ENCODE measurements at places on chromosomes 3 and 15.

DNA sequence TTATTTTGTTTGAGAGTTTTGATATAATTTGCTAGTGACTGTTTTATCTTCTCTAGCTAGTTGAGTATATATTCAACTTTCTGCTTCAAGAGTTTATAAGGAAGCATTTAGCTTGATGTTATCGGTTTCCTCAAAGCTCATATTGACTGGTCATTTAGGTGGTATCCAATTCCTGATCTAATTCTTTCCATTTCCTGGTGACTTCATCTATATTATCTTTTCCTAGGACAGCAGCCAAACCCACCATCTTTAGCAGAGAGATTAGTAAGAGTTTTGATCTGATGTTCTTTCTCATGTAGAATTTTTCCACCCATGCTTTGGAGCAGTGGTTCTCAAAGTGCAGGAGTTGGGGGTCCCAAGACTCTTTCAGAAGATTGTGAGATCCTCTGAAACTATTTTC lies 148.6 kb upstream of the STT3B start:
- no peak for DNase-seq

DNA sequence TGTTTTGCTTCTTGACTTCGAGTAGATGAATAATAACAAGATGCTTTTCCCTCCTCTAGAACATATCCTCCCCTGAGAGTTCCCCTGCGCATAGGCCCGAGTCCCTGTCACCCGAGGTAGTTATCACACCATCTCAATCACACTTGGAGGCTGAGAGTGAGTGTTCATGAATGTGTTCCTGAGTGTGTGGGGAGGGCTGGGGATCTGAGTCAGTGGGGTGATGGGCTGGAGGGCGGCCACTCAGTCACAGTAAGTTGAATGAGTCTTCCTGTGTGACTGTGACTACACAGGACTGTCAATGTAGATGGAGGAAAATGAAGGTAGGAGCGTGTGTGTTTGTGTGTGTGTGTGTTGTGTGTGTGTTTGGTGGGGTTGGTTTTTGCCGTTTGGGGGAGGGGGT lies 71.0 kb downstream of the SETD5 start:
- DNase-seq, result no peak

- no peak for DNase-seq
Observed at GRCh38 chr15:62391641-62392262, 226.7 kb upstream of the C2CD4B start.

DNA sequence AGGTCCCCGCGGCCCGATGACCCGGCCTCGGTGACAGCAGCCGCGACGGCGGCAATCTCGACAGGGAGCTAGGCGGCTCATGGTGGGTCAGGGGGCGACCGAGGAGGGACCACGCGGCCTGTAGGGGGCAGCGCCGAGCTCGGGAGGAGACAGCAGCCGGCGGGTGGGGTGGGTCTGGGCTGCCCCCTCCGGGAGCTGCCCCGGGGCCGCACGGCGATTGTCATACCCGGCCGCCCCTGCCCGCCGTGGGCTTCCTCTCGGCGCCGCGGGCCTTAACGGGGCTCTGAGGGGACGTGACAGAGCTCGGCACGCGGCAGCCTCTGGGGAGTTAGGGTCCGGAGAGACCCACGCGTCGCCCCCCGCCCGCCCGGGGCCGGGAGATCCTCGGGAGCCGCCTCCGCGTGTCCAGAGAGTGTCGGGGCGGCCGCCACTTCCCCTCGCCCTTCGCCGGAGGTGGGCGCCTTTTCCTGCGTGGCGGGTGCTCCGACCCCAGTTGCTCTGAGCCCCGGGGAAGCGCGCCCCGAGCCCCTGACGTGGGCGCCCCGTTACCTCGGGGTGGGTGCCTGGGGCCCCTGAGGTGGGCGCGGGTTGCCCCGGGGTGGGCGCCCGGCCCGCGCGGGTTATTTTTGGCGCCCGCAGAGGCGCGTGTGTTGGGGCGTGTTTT lies 539 bp upstream of the PLCL2 start:
- DNase-seq, result peak; percentile 61

GRCh38 chr3:141328286-141329166 lies 39.8 kb upstream of the ZBTB38 start:
- no peak for DNase-seq

GRCh38 chr15:78415284-78415683 lies 22.7 kb upstream of the IREB2 start:
- DNase-seq, result no peak

DNA sequence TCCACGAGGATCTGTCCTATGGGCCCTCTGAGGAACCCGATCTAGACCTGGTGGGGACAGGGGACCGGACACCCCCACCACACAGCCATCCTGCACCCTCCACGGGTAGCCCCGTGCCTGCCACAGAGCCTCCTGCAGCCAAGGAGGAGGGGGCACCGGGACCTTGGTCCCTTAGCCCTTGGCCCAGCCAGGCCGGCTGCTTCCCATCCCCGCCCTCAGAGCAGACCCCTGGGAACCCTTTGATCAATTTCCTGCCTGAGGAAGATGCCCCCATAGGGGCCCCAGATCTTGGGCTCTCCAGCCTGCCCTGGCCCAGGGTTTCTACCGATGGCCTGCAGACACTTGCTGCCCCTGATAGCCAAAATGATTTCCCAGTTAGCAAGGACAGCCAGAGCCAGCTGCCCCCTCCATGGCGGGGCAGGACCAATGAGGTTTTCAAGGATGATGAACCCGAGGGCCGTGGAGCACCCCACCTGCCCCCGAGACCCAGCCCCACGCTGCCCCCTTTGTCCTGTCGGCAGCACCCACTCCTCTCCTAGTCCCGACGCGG lies 91.5 kb downstream of the TBC1D2B start:
- no peak for DNase-seq

DNA sequence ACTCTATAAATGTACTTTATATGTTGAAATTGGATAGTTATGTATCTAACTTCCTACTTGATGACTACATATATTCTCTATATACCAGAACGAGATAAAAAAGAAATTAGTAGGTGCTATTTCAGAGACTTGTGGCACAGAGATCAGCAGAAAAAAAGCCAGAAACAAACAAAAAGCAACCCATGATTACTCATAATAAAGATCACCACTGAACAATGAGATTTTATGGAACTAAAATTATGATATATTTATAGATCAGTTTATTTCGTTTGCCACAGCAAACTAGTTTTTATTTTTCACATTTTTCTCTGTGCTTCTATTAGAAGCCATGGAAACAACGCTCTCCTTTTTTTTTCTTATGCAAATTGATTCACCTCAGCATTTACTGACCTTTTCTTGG lies 15.1 kb upstream of the PROK2 start:
- no peak for DNase-seq

DNA sequence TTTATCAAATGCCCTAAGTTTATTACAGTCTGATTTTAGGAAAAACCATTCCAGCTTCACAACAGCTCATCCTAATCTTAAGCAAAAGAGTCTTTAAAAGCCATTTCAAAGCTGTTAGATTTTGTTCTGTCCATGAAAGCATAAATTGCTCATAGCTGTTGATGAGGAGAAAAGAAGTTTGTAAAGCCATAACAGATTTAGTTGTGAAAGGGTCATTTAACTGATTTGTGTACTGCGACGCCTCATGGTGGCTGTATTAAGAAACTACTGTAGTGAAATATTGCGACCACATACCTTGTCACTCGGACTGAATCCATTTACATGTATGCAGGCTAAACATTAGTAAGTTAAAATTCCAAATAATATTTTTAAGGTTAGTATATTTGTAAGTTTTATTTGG lies 20.9 kb downstream of the BBX start:
- DNase-seq, result no peak

GRCh38 chr3:102078401-102078800 lies 229.1 kb downstream of the NFKBIZ start:
- DNase-seq, result no peak

DNA sequence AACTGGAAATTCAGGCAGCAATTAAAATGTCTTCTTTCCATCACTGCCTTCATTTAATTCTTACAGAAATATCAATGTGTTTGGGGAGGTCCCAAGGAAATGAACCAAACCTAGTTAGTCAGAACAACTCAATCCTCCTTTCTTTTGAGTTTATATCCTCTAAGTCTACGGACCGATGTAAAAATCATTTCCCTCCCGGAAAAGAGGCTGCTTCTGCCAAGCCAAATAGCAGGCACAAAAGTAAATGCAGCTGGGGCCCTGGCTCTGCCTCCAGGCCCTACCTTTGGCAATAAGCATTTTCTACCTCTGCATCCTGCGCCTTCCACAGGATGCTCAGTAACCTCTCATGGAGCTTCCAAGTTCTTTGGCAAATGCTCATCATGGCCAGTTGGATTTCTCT lies 122.5 kb upstream of the COL8A1 start:
- DNase-seq, result no peak

GRCh38 chr15:59237924-59238331 lies 31.3 kb downstream of the LDHAL6B start:
- no peak for DNase-seq

- DNase-seq, result no peak
Observed at GRCh38 chr3:169923189-169923588, 11.8 kb downstream of the SAMD7 start.

DNA sequence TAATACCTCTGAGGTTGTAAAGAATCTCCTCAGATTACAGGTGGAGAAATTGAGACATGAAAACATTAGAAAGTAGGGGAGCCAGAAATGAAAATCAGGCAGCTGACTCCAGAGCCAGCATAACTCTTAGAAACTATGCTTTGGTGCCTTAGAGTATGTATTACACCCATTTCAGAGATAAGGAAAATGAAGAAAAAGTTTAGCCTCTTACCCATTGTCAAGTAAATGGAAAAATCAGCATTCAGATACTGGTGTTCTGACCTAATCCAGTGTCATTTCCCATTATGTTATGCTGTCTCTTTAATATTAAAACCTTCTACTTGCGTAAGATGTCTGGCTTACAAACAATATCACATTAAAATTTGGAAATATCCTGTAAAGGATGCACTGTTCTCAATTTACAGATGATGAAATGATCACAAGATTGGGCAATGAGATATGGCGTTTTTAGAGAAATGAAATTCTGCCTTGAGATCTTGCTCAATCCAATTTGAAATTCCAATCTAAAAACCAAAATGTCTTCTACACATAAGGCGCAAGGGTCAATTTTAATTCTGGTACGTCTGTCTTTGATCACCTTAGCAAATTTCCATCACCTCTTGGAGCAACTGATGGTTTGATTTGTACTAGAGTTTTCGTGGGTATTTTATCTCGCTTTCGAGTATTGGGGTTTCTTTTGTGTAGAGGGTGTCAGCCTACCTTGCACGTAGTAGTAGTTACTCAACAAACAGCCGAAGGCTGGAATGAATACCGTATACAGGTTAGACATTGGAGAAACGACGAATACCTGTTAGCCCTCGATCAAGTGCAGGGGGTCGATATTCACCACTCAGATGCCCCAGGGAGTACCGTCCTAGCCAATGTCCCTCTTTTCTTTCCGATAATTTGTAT lies 902 bp upstream of the ZCWPW2 start:
- no peak for DNase-seq

DNA sequence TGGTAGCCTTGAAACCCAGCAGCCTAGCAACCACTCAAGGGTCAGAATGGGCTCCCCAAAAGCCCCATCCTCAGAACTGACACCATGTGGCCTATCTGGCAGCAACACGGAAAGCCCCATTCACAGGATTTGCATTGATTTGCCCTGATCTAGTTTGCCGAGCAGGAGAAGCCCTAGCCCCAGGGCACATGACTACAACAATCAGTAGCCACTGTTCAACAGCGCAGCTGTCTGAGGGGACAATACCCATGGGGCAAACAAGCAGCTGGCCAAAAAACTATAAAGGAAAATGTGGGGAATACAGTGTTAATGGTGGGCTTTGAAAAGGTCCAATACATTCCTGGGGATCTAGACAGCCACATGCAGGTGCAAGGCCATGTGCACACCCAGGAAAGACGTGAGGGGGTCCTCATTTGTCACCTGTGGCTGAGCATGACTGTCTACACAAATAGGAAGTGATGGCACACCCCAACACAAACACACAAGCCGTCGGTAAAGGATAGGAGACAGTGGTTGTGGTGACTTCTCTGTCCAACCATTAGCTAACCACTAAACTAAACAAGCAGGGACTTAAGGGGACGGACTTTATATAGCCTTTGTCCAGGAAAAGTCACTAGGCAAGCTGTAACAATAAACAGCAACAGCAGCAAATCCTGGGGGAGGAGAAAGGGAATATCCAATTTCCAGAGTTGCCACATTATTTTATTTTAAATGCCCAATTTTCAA lies 113.7 kb downstream of the LRIG1 start:
- no peak for DNase-seq

DNA sequence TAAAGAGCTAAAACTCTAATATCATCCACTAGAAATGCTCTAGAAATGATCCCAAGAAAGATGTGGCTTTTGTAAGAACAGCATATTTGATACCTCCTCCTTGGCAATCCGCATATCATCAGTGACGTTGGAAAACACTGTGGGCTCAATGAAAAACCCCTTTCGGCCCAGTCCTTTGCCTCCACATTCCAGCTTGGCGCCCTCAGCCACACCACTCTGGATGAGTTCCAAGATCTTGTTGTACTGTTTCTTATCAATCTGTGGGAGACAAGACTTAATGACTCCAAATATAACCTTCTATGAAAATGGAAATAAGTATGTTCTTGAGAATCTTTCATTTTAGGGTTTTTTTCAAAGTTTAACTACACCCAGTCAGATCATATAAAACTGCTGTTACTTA lies 103.6 kb downstream of the ALDH1A2 start:
- DNase-seq, result no peak

- DNase-seq, result no peak
Observed at GRCh38 chr15:83065431-83065830, 1.6 kb downstream of the BTBD1 start.

- no peak for DNase-seq
Observed at GRCh38 chr3:27392950-27393679, 23.9 kb upstream of the NEK10 start.

- no peak for DNase-seq
Observed at GRCh38 chr15:31934821-31935220, 95.5 kb upstream of the CHRNA7 start.

DNA sequence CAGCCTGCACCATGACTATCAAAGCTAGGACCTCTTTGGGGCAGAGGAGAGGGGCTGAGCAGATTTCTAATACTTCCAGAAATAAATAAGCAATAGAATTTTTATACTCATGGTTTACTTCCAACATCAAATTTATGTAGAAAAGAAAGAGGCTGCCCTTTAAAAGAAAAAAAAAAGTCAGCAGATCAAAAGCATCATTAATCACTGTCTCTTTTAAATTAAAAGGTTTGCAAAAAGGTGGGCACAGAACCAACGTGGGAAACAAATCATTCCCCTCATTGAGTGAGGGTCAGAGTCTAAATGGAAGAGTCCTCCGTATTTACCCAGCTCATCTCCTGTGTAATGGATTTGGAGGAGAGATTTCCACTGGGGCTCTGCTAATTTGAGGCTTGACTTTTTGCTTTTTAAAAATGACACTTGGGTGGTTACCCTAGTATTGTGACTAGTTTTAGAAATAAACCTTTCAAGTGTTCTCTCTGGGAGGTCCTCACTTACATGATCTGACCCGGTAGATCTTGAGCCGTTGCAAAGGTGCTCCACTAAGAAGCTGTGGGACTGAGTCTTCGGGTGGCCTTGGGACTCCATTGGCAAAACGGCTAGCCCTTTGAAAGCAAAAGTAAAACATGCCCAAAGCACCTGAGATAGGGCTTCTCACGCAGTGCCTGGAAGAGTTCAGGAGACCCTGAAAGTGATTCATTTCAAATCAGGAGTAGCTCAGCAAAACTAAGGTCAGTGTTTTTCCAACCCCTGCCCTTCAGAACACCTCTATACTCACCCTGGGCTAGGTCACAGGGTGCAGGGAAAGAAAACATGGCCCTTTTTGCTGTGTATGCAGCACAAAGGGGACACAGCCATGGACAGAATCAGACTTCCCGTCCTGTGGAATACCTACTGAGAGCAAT lies 320.9 kb downstream of the FOXP1 start:
- no peak for DNase-seq

GRCh38 chr15:74392451-74392830 lies 25.0 kb upstream of the CYP11A1 start:
- no peak for DNase-seq

- no peak for DNase-seq
Observed at GRCh38 chr15:73674587-73674986, 9.6 kb upstream of the CD276 start.

Data from GM18507 (cell line).